ENCODE measurements at places on chromosomes 7 and 10. TPM values are rescaled to one million over a fixed set of nuclear protein-coding genes. Genes with fewer than 3 reads are reported as not detected.

Gene SUV39H2
- 4.9 TPM for polyA plus RNA-seq

Gene LRRC4
- 0.44 TPM for polyA plus RNA-seq

Gene ASIC3
- 4.5 TPM for polyA plus RNA-seq

Gene MACROH2A2
- 28.9 TPM for polyA plus RNA-seq

Gene PDZD8
- polyA plus RNA-seq: 6.6 TPM

Measured in SK-N-SH (cell line).